ENCODE measurements at places on chromosomes 2 and 18.

- no peak for DNase-seq
Measured at GRCh38 chr2:210461401-210461800, 15.2 kb downstream of the LANCL1 start.

- no peak for DNase-seq
Measured at GRCh38 chr2:29238497-29238896, 123.3 kb downstream of the CLIP4 start.

DNA sequence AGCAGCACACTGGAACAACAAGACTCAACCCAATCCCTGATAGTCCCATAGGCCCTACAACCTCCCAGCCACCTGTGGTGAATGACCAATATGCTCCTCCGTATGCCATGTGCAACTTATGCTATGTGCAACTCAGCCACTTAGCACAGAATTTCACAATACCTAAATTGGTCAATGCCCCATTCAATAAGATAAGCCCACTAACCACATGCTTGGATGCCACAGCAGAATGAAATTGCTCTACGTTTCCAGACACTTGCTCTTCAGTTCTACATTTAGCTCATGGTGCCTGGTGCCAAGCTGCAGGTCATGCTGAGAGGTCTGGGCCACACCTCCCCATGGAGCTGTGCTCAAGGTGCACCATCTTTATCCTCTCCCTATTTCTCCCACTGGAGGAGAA is 159.8 kb downstream of the EN1 start:
- no peak for DNase-seq

GRCh38 chr2:18423636-18424035 is 136.8 kb downstream of the RDH14 start:
- no peak for DNase-seq

GRCh38 chr2:198901894-198902293 is 555.8 kb downstream of the SATB2 start:
- DNase-seq = no peak

DNA sequence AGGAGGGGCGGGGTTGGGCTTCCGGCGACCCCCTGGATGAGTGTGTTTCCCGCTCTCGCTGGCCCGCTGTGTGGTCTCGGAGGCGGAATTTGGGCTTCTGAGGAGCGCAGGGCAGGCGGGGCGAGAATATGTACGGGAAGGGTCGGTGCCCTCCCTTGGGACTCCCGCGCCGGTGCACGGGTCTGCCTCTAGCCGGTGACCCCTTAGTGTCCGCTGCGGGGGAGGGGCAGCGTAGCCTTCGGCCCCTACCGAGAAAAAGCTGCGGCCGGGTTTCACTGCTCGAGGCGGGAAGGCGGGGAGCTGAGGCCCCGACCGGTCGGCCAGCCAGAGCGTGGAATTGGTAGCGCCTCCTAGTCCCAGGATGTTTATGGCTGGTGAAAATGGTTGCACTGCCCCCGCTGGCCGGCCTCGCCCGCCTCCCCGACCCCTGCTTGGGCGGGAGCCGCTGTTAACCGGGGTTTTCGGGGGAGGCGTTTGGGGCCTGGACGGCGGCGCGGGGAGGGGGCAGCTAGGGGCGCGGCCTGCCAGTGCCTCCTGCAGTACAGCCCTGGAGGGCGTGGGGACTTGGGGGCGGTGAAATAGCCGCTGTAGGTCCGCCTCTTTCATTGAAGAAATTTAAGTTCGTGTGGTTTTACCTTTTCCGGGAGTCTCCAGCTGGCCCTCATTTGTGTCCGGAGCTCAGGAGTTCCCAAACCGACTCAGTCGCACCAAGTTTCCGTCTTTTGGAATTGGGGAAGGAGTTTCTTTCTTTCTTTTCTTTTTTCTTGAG is at the start of gene UGP2:
Gene UGP2 (plus strand): TSS at position 643 of the 769 bp plus-strand sequence. CDS start 290 bp downstream, outside the sequence.
- DNase-seq = peak; percentile 76

Data from activated CD4-positive, alpha-beta T cell treated with anti-CD3 and anti-CD28 coated beads for 4 hours (primary cell).